ENCODE measurements at places on chromosomes 3 and 15. TPM values are rescaled to one million over a fixed set of nuclear protein-coding genes. Genes with fewer than 3 reads are reported as not detected.

Gene GOLGA6L7
- polyA plus RNA-seq = not detected

Gene ZBED2
- 0.15 TPM for polyA plus RNA-seq

Gene DUT
- 109 TPM for polyA plus RNA-seq

Gene CLASP2
- 14.5 TPM for polyA plus RNA-seq

Gene UBA5
- 25.2 TPM for polyA plus RNA-seq

GRCh38 chr15:89496155-89497098, at the start of gene RHCG:
Gene RHCG, minus strand, starts transcription at chr15:89496583. Its CDS starts 39 bp downstream, at chr15:89496544.
- no peaks in the 10 kb centered on the region for H3K36me3 ChIP-seq
- H3K27me3 ChIP-seq = peaks cover 16% of the 10 kb centered on the region
- no peak for DNase-seq
- no peak within 1 kb of the TSS for H3K27ac ChIP-seq

GRCh38 chr3:12999147-13000140, 73.8 kb downstream of the IQSEC1 start:
- H3K27me3 ChIP-seq = no peaks in the 10 kb centered on the region
- peaks cover 42% of the 10 kb centered on the region for H3K36me3 ChIP-seq
- peaks cover 49% of the 10 kb centered on the region for H3K4me1 ChIP-seq
- DNase-seq = no peak
- no peak overlapping the region for H3K4me3 ChIP-seq

GRCh38 chr3:22334996-22335395, 584.0 kb upstream of the ZNF385D start:
- no peak overlapping the region for H3K27ac ChIP-seq
- H3K36me3 ChIP-seq = no peaks in the 10 kb centered on the region
- H3K4me1 ChIP-seq = no peaks in the 10 kb centered on the region
- H3K27me3 ChIP-seq = no peaks in the 10 kb centered on the region
- no peak overlapping the region for H3K4me3 ChIP-seq

- H3K36me3 ChIP-seq = no peaks in the 10 kb centered on the region
- H3K4me1 ChIP-seq = no peaks in the 10 kb centered on the region
- peaks cover 6% of the 10 kb centered on the region for H3K27me3 ChIP-seq
- no peak overlapping the region for H3K4me3 ChIP-seq
Measured at GRCh38 chr3:195755391-195755790, 34.6 kb downstream of the MUC20 start.

Data from CD4-positive, CD25-positive, alpha-beta regulatory T cell (primary cell).